HS-5 (cell line): ENCODE measurements at places on chromosomes 7 and 10.

DNA sequence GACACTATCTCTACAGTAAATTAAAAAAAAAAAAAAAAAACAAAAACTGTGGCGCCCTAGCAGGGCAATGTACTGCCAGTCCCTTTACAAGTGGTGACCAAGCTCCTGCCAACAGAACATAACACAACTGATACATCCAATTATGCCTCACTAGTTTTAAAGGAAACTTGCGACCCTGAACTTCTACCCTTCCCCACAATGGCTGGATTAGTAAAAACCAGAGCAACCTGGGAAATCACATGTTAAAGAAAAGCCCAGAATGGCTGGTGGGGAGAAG is 16.5 kb downstream of the ATE1 start:
- no peak for DNase-seq

DNA sequence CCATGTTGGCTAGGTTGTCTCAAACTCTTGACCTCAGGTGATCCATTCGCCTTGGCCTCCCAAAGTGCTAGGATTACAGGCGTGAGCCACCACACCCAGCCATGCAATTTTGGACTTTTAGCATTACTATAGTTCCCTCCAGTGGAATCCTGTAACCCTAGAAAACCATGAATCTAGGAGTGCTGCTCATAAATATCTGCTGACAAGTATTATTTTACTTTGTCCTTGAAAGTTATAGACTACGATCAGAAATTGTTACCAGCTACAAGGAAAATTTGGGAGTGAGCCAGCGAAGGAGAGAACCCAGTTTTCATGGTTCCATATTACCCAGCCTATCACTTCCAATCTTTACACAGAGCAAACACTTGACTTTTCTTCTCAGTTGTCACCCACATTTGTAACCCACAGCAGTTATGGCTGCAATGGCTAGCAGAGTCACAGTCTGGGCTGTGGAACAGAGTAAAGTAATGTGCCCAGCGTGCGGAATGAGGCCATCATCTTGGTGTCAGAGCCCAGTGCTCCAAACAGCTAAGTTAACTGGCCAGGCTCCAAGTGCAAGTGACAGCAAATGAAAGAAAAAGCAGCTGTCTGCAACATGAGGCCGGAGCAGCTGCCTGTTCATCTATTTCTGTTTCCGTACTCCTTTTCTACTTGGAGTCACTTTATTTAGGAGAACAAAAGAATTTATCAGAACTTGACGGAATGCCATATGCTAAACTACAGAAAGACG is 29.9 kb downstream of the ZC3HC1 start:
- no peak for DNase-seq

DNA sequence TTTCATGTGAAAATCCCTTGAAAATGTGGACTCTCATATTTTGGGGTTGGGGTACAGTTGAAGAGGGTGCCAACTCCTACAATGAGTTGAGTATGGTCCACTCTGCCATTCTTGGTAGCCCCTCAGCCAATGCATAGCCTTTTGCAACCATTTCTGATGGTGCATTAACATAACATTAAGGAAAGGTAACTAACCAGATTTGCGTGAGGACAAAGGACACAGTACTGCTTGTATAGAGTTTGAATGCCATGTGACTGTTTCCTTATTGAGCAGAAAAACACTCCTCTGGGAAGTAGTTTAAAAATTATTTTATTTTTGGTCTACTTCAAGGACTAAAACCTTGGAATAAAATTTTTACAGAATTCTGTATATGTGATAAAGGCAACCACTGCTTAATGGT is 107.9 kb downstream of the HIBADH start:
- DNase-seq, result no peak

DNA sequence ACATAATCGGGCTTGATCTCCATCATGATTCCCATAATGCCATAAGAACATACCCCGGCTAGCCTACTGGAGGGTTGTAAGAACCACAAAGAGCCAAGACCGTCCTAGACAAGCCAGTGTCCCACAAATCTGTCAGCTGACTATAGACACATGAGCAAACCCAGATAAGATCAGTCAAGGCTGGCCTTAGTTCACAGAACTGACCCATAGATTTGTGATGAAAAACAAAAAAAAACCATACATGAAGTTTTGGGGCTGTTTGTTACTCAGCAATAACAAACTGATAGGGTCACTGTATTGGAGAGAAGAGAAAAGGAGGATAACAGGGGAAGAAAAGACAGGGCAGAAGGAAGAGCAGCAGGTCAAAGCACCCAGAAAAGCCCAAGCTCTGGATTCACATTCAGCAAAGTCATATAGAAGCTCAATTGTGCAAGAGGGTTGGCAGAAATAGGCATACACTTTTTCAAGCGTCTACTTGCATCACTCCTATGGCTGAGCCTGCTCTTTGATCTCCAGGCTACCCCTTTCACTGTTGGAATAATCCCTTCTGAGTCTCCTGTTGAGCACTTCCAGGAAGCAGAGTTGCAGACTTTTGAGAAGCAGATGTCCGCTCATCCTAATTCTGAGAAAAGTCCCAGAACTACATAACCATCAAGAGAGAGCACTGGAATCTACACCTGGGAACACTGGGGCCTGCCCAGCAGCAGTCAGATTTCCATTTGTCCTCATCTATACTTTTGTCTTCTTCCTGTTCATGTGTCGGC is 122.0 kb upstream of the HABP2 start:
- DNase-seq, result no peak

GRCh38 chr7:141203586-141203985 is 129.7 kb downstream of the TMEM178B start:
- DNase-seq, result no peak
